Cortex of kidney (tissue), 1 donor: ENCODE measurements at places on chromosomes 6 and 20.

GRCh38 chr20:13784271-13784892, 337 bp downstream of the ESF1 start:
- DNase-seq, result no peak

GRCh38 chr6:37952027-37952426, 132.5 kb downstream of the ZFAND3 start:
- no peak for DNase-seq

GRCh38 chr6:727856-728255, 34.9 kb upstream of the EXOC2 start:
- DNase-seq, result no peak

- DNase-seq, result no peak
These were observed 3.5 kb upstream of the SYNJ2 start for GRCh38 chr6:157978021-157978783.
